ENCODE measurements at places on chromosomes 11 and 22.

DNA sequence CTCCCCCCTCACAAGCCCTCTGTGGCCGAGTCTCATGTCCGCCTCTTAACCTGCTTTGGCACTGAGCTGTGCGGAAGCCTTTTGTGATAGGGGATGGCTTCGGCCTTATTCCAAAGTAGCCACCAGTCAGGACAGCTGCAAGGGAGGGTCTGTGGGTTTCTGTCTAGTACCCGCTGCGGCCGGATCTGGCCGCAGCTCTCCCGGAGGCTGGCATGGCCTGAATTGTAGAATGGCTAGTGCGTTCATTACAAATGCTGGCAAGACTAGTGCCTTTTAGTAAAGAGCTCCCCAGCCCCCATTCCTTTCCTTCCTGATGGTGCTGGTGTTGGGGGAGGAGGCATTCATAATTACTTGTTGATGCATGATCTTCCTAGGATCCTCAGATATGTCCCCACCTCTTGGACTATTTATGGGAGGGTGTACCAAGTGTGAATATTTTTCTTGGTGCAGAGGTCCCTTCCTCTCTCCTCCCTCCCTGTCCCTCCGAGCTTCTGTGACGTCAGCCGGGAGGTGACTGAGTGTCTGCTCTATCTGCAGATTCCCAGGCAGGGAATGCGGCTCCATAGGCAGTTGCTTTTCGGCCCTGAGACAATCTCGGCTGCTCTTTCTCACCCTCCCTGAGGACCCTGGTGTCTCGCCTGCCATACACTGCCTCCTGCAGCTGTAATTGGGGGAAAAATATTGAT, 108.7 kb upstream of the E2F8 start:
- DNase-seq: no peak

DNA sequence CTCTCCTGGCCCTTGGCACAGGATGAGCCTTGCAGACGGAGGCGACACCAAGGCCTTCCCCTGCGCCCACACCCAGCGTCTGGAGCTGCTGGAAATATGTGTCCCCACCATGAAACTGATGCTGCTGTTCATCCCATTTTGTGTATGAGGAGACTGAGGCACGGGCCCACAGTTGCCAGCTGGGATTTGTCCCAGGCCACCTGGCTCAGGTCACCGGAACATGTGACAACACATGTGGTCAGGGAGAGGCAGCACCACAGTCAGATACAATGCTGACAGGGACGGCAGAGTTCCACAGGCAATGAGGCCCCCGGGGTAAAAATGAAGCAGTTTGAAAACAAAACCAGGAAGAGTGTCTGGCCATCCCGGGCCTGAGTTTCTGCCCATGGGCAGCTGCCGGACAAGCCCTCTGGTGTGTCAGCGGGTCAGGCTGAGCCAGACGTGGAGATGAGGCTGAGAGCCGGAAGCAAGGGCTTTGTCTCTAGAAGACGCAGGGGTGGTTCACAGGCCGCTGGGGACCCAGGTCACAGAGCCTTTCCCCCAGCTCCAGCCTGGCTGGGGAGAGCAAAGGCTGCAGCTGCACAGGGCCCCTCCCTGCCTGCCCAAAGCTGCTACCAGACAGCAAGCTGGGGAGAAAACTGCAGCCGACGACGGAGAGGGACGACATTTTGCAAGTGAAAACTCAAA, 80.7 kb downstream of the CDKN1C start:
- no peak for DNase-seq

DNA sequence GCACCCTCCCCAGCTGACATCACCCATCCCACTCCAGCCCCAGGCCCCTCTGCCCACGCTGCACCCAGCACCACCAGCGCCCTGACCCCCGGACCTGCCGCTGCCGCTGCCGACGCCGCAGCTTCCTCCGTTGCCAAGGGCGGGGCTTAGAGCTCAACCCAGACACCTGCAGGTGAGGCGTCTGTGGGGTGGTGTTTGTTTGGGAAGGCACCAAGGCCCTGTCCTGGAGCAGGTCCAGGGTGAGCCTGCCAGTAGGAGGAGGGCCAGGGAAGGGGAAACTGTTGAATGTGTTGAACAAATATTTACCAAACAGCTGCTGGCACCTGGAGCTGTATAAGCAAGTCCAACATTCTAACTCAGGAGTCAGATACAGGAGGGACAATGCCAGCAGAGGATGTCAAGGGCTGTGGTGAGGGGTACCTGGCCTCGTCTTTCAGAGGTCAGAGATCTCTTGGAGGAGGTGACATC, 3.1 kb downstream of the VEGFB start:
- DNase-seq: no peak

GRCh38 chr11:38791346-38791961, 2193.4 kb upstream of the RAG2 start:
- no peak for DNase-seq

DNA sequence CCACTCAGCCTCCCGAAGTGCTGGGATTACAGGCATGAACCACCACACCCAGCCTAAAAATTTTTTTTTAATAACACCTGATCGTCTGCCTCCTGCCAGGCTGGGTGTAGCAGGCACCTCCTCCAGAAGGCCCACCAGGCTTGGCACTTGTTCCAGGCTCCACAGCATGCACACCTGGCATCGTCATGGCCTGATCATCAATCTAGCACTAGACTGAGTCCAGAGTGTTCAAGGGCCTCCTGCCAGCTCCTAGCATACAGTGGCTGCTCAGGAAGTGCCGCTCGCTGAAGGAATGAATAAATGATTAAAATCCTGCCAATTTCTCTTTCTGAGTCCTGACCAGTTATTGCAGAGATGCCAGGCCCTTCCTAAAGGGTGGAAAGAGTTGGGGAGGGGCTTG, 3.5 kb upstream of the PDGFB start:
- no peak for DNase-seq

DNA sequence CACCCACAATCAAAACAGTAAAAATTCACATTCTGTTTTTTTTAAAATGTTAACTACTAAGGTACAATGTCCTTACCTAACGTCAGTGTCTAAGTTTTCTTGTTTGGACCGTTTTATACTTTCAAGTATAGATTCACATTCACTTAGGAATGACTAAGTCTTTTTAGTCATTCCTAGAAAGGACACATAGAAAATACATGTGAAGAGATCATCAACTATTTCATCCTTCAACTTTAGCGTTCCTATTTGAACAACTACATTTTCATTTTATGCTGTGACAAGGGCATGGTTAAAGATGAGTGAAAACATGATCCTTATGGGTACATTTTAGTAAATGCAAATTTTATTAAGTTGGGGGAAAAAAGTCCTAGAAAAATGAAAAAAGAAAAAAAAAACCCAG, 62.8 kb downstream of the DDX10 start:
- DNase-seq: no peak

- no peak for DNase-seq
These were observed 2.6 kb downstream of the TBC1D10C start for GRCh38 chr11:67406420-67406968.

- DNase-seq: no peak
These were observed 32.3 kb downstream of the CCDC34 start for GRCh38 chr11:27330633-27331270.

GRCh38 chr11:83153764-83154163, 3.2 kb upstream of the PCF11 start:
- no peak for DNase-seq

- no peak for DNase-seq
These were observed 39.7 kb upstream of the AKIP1 start for GRCh38 chr11:8871171-8871775.

- no peak for DNase-seq
These were observed 39.6 kb downstream of the NARS2 start for GRCh38 chr11:78535027-78535426.

DNA sequence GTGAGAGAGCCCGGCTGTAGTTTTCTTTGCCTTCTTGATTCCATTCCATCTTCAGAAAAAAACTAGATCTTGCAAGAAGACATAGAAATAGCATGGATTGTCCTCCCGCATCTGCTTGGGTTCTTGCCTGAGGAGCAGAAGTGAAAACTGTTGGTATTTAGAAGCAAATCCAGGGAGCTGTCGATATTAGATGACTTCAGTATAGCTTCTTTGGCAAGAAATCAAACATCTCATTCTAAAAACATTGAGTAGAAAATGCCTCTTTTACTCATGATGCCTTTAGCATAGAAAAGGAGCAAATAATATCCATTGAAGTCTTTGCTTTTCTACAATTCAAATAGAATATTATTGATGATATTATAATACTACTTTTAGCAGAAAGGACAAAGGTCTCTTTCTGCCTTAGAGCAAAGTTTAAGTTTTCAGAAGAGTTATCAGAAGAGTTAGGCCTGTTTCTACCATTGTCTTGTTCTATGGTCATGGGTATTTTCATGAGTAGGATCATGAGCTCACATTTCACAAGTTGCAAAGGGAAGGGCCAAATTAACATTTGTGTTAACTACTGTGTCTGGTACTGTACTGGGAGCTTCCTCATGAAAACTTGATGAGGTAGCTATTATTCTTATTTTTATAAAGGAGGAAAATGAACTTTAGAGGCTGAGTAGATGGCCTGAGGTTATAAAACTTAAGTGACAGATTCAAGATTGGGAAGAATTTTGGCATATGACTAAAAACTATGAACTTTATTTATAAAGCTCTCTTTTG, 49.7 kb downstream of the EXT2 start:
- DNase-seq: no peak

DNA sequence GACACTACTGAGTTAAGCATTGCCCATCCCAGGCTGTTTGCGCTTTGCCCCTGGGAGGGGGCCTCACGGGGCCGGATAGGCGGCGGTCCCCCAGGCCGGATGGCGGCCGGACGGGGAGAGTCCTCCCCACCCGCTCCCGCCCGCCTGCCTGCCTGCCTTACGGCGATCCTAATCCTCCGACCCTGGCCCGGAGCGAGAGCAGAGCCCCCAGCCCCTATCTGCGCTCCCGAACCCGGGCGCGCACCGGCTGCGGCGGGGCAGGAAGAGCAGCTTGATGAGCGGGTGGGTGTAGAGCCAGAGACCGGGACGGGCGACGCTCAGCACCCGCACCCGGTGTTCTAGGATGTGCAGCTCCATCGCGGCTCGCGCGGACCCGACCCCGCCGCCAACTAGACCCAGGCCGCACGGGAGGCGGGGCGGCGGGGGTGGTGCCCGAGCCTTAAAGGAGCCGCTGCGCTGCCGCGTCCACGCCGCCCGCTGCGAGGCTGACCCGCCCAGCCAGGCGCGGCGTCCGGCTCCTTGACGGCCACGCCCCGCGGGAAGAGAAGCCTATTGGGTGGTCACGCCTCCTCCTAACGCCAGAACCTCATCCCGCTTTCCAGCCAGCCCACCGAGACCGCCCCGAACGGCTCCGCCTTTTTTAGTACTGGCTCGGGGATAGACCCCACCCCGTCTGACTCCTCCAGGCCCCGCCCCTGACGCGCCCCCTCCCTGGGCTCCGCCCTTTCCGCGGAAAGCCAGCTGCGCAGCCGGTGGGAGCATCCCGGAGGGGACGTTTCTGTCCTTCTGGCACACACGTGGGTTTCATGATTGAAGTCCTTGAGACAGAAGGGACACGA, at the start of gene CASTOR1:
TSS of gene CASTOR1 (minus strand) at position 365 of the 839 bp plus-strand sequence. CDS start at position 357, 8 bp downstream.
- DNase-seq: peak; percentile 87

DNA sequence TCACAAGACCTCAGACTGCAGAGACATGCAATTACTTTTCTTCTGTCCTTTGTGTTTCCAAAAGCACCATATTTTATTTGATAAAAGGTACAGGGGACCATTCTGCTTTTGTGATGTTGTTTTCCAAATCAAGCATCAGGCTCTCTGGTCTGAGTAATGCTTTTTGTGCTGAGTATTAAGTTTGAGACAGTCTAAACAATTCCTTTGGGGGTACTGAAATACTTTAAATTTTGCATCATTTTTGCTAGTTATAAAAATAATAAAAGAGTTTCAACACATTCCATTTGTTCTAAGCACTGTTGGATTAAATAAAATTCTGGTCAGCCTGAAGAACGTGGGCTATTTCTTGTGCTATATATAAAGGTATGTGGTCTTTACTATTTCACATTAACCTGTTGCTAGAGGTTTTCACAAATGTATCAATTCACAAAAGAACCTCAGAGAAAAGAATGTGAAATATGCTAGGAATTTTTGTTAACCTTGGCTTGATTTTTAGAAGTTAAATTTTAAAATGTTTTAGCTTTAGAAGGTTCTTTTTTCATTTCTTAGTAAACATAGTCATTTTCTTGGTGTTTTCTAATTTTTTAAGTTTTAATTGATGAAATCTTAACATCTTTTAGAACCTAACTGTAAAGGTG, 61.6 kb downstream of the C22orf31 start:
- DNase-seq: no peak

- DNase-seq: no peak
These were observed 51.1 kb upstream of the PARVG start for GRCh38 chr22:44129619-44129976.

DNA sequence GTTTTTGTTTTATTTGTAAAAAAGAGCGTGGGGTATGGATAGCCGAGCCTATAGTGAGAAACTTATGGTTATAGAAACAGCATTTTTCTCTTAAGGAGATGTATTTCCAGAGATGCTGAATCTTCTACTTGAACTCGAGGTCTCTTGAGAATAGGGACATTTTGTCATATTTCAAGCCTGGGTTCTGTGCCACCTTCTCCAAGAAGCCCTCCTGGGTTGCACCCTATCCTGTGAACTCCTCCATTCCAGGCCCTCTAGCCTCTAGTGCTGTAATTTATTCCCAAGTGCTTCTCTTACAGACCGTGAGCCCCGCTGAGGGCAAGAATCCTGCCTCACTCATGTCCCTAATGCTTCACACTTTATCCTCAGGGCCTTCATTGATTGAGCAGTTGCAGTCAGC, 108.6 kb downstream of the KIAA1671 start:
- no peak for DNase-seq

DNA sequence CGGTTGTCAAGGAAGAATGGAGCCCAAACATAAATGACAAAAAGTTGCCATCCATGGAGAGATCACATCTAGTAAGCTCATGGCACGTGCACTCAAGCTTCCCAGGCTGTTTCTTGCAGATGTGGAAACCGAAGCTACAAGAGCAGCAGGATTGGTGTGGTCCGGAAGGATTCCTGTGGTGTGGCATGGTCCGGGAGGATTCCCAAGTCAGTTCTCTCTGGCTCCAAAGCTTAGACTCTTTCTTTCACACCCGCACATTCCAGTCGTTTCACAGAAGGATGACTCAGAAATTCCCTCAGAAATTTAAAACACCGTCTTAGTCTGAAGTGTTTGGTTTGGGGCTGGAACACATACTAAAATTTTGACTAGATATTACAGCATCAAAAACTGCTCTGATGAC, 78.0 kb upstream of the DRD2 start:
- no peak for DNase-seq

DNA sequence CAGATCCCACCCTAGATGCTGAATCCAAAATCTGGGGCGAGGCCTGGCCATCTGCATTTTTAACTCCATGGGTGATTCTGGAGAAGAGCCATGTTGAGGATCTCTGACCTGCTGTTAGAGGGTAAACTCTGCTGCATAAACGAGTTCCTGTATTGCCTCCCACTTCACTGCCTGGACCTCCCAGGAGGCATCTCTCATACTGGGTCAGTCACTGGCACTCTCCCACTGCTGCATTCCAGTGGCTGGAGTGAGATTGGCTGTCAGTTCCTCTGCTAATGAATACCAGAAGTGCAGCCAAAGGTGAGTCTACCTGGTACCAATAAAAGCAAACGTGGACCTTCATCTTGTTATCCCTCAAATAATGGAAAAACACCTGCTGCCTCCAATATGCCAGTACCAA, 10.3 kb downstream of the POLDIP3 start:
- no peak for DNase-seq
